Stimulated activated CD8-positive, alpha-beta memory T cell treated with anti-CD3 and anti-CD28 coated beads, Interleukin-7, amount 100 ng/mL, for 4 hours (primary cell): ENCODE measurements at places on chromosomes 13 and 19.

DNA sequence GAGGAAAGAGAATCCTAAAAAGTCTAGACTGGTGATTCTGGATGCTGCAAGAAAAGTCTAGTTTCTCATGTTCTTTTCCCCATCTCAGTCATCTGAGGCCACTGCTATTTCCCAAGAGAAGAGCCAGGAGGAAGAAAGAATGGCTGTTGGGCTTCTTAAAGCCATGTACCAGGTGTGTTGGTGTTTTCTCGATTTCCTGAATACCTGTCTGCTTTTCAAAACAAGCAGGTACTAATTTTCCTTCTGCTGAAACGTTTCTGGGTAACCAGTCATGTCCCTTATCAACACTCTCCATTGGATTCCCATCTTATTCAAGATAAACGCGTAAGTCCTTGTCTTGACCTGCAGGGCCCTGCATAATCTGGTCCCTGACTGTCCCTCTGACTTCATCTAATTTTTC lies 1.1 kb downstream of the ZNF570 start:
- no peak for DNase-seq

DNA sequence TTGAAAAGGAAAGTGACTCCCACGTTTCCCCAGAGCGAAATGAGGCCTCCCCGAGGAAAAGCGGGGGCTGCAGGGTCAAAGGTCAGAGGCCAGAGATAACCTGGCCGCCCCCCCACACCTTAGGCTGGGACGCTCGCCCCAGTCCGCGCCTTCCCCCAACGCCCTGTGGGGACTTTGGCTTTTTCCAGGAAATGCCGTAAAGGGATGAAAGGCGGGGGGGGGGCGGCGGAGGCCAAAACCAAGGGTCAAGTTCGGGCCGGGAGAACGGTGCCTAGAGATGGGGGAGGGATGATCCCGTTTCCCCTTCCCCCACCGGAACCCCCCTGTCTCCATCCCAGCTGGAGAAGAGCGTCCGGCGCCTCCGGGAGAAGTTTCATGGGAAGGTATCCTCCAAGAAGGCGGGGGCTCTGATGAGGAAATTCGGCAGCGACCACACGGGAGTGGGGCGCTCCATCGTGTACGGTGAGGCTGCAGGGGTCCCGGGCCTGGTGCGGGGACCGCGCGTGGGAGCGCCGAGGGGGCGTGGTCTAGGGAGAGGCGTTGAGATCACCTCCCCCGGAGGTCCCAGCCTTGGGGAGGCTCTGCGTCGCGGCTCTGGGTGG lies 575 bp downstream of the SHFL start:
- DNase-seq = peak; percentile 68

DNA sequence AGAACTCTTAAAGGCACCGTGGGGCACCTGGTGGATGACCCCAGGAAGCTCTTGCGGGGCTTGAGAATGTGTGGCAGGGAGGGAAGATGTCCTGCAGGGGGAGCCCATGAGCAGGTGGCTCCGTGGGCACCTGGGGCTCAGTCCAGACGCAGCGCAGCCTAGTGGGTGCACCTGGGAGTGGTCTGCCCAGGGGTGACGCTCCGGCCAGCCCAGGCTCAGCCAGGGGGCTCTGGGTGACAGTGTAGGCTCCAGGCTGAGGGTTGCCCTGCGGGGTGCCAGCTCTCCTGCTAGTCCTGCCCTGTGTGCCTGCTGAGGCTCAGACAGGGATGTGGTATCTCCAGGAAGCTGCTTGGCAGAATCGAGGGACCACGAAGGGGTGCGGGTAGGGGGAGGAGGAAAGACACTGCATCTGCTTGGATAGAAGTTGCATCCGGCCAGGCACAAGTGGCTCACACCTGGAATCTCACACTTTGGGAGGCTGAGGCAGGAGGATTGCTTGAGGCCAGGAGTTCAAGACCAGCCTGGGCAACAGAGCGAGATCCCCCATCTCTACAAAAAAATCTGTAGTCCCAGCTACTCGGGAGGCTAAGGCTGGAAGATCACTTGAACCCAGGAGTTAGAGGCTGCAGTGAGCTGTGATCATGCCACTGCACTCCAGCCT lies 15.0 kb upstream of the PGLS start:
- DNase-seq = peak; percentile 60

DNA sequence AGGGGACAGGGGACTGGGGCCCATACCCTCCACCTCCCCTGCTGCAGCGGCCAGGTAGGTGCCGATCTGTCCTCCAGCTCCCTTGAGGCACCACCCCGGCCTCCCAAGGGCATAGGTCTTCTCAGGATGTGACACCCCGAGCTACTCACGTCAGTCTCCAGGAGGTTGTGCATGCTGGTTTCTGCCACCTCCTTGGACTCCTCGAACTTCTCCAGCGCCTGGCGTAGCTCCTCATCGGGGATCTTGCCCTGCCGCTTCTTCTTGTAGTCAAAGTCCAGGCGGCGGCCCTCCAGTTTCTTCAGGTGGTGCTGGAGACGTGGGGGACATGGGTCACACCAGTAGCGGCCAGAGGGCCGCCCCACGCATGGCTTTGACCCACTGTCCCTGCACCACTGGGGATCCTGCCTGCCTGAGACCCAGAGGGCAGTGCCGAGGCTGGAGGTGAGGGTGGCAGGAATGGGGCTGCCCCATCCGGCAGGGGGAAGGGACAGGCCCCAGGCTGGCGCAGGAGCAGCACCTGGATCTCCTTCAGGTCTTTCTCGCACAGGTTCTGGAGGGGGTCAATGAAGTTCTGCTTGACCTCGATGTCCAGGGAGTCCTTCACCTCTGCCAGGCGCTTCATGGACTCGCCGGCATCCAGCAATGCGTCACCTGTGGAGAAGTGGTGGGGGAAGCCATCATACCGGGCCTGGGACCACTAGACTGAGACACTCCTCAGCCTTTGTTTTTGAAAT lies 20.4 kb downstream of the MPND start:
- no peak for DNase-seq

DNA sequence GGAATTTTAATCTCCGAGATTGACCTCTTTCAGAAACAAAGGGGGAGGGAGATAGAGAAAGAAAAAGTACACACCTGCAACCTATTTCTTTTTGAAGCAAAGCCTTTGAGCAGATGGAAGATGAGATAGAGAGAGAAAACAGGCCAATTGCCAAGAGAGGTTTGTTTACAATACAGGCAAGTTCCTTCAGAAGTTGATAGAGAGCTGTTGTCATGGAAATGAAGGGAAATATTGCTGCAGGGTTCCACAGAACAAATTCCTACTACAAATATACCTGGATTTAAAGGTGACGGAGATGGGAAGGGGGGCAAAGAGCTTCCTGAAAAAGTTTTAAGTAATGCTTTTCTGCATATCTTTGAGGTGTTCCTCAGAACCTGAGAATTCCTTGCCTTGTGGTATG lies 388.4 kb downstream of the NDFIP2 start:
- DNase-seq = no peak

- no peak for DNase-seq
Measured at GRCh38 chr13:86906127-86906874, 764.9 kb upstream of the SLITRK5 start.

- DNase-seq = no peak
Measured at GRCh38 chr19:33724021-33724720, 72.5 kb upstream of the KCTD15 start.
